ENCODE measurements at places on chromosomes 3 and 15. TPM values are rescaled to one million over a fixed set of nuclear protein-coding genes. Genes with fewer than 3 reads are reported as not detected.

DNASE1L3 gene
- 6.4 TPM for total RNA-seq

ACP3 gene
- total RNA-seq = not detected

OSBPL10 gene
- total RNA-seq = 8.0 TPM

STXBP5L gene
- total RNA-seq = not detected

TUSC7 gene
- total RNA-seq = not detected

PIERCE2 gene
- total RNA-seq = 0.89 TPM

IGDCC3 gene
- 0.13 TPM for total RNA-seq

GOLGA8T gene
- under 0.01 TPM for total RNA-seq

GOLGA6B gene
- not detected for total RNA-seq

CSPG4 gene
- under 0.01 TPM for total RNA-seq

NEDD4 gene
- total RNA-seq = 25.7 TPM

FBXO40 gene
- not detected for total RNA-seq
